ENCODE measurements at places on chromosomes 16 and 17.

DNA sequence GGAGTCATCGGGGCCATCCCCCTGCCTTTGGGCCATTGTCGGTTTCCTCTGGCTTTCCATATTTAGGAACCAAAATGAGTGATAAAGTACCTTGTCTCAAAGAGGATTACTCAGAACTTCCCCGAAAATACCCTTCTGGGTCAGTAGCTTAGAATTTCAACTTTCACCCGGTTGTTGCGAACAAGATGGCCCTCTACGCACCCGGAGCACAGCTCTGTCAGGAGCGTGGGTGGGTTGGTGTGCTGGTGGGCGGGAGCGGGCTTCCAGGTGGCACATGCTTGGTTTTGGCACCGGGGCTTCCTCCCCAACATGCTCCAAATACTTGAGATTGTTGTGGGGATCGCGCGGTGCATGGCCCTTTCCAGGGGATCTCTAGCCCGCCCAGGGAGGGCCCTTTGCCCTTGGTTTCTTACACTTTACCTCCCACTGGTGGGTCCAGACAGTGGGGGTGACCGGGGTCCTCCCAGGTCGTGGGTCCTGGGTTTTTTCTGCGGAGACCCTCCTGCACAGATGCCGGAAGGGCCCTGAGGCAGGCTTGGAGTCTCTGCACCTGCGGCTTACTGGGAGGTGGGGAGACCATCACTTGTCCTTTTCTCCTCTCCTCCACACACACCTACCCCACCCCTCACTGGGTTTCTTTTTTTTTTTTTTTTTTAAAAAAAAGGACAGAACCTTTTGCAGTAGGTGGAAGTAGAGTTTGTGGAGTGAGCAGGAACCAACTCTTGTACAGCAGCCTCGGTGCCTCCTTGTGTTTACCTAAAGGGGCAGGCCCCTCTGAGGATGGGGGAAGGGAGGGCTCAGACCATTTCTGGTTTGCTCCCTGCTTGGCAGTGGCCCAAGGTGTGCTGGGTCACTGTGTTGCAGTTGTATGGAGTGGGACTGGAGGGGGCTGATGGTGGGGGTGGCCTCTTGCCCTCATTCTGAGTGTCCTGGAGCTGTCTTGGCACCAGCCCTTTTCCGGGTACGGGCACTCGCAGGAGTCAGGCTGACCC lies 142.1 kb downstream of the SEC14L1 start:
- DNase-seq = peak; percentile 26

GRCh38 chr17:77670173-77670572 lies 288.3 kb upstream of the TNRC6C start:
- no peak for DNase-seq

DNA sequence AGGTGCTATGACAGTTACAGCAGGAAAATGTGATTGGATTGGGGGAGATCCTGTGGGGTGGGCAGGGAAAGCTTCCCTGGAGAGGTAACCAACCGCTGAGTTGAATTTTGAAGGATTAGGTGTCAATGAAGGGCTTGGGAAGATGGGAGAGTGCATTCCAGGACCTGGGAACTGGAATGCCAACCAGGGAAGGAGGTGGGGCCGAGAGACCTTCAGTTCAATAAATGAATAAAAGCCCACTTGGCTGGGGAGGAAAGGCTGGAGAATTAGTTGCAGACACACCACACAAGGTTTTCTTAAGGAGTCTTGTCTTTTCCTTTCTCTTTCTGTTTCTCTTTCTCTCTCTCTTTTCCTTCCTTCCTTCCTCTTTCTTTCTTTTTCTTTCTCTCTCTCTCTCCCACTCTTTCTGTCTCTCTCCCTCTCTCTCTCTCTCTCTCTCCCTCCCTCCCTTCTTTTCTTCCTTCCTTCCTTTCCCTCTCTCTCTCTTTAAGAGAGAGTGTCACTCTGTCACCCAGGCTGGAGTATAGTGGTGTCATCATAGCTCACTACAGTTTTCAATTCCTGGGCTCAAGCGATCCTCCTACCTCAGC lies 3.3 kb downstream of the USP43 start:
- no peak for DNase-seq

DNA sequence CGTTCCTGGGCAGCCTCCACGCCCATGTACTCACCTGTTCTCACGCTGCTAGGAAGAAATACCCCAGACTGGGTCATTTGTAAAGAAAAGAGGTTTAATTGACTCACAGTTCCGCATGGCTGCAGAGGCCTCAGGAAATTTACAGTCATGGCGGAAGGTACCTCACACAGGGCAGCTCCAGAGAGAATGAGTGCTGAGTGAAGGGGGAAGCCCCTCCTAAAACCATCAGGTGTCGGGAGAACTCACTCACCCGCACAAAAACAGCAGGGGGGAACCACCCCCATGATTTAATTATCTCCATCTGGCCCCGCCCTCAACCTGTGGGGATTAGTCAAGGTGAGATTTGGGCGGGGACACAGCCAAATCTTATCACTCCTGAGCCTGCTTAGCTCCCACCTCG lies 18.2 kb downstream of the RAB40C start:
- DNase-seq = no peak

Data from COR-L47 (cell line).